Fibroblast of skin of left quadriceps (primary cell): ENCODE measurements at places on chromosomes 12 and 14.

DNA sequence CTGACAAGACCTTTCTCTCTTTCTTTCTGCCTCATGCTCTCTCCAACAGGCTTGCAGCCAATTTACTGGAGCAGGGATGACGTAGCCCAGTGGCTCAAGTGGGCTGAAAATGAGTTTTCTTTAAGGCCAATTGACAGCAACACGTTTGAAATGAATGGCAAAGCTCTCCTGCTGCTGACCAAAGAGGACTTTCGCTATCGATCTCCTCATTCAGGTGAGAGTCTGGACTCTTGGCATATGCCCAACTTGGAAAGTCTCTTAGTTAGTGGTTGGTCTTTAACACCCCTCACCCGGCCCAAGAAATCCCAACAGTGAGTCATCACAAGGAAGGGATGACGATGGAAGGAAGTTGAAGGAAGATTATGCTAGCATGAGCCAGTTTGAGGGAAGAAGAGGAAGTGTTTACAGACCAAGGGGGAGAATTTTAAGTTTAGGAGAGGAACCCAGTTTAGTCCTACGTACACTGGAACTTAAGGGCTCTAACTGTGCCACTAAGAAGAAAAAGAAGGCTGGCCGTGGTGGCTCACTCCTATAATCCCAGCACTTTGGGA lies 189.7 kb downstream of the ETV6 start:
- no peak for DNase-seq

DNA sequence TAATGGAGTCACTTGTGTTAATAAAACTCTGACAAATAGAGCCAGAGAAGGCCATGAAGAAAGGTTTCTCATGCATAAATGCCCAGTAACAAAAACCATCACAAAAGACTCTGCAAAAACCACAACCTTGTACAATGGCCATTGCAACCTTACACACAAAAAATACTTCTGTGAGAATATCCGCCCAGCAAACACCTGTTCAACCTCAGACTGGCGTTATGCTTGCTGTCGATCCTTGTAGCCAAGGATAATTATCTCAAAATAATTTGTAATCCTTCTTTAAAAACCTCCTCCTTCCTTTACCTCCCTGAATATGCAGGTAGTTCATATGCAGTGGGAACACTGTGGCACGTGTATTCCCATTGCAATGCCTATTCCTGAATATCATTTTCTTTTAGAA lies 157.1 kb downstream of the SLC41A2 start:
- no peak for DNase-seq

DNA sequence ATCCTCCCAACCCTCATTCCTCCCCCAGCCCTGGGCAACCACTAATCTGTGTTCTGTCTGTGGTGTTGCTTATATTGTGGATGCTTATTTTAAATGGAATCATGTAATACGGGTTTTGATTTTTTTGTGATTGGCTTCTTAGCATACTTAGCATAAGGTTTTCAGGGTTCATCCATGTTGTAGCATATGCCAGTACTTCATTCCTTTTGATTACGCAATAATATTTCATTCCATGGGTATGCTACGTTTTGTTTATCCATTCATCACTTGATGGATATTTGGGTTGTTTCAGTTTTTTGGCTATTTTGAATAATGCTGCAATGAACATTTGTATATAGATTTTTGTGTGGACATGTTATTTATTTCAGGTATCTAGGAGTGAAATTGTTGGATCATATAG lies 82.9 kb downstream of the TSPAN9 start:
- no peak for DNase-seq

- no peak for DNase-seq
Observed at GRCh38 chr14:31479027-31479426, 8.8 kb downstream of the GPR33 start.

GRCh38 chr12:26473291-26473690 lies 277.9 kb downstream of the SSPN start:
- DNase-seq, result no peak

DNA sequence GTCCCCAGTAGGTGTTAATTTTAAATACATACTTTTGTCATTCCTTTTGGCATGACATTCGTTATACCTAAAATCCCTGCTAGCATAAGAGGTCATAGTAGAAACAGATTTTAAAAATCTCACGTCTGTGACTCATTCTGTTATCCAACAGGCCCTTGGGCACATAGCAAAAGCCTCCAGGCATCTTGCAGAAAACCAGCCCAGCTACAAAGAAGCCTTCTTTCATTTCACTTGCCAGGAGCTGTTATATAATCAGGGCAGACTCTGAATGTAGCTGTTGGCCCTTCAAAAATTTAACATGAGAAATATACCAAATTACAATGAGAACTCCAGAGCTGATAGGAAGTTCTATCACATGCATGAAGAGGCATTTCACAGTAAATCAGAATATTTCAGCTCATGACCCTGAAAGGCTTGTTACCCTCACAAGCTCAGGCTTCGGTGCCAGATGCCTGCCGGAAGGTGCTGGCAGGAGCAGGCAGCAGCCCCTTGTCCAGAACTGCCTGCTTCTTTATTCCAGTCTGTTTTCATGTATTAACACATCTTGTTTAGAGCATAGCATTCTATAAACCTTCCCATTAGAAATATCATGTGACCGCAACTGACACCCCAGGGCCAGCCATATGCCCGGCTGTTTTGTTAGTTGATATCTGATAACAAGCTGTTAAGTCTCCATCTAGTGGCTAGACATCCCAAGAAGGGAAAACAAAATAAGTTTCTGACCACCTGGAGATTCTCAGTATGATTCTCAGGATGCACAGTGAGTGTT lies 17.8 kb downstream of the E2F7 start:
- no peak for DNase-seq

GRCh38 chr14:44170101-44170500 lies 337.0 kb downstream of the FSCB start:
- peak; percentile 40 for DNase-seq

- no peak for DNase-seq
Observed at GRCh38 chr12:118164798-118165486, 29.0 kb downstream of the PEBP1 start.

DNA sequence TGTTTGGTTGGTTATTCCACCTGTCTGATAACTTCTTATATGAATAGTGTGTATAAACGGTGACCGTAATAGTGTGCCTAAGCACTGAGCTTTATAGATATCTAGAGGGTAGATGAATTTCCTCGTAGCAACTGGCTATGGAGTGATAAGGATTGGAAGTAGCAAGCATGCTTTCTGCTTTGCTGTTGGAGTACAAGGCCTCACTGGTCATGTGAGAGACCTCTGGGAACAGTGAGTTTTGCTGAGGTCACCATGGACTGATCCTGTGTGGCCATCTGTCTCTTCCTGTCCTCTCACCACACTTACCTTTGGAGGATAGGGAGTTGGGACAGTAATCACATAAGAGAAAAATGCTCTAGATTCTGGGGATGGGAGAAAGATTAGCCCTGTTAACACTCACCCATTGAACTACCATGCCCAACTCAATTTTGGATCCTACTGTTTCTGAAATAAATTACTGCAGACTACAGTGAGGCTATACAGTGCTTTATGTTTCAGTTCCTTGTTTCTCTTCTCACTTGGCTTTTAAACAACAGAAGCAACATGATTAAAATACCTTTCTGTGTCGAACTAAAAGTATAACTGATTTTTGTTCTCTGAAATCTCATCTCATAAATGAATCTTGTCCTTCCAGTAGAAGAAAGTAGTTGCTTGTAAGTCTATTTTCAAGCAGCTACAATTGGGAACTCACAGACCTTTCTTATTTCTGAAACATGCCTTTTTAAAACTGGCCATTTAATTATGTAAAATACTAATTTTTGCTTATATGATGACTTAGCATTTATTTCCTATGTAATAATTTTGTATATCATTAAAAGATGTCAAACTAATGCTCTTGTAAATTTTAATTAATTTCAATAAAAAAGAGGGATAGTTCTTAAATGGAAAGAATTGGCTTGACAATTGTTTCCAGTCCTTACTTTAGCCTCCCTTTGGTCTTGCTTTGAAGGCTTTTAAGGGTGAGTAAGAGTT lies 8.3 kb downstream of the TMX1 start:
- no peak for DNase-seq

- DNase-seq, result no peak
Observed at GRCh38 chr12:91203610-91204009, 21.0 kb upstream of the DCN start.

DNA sequence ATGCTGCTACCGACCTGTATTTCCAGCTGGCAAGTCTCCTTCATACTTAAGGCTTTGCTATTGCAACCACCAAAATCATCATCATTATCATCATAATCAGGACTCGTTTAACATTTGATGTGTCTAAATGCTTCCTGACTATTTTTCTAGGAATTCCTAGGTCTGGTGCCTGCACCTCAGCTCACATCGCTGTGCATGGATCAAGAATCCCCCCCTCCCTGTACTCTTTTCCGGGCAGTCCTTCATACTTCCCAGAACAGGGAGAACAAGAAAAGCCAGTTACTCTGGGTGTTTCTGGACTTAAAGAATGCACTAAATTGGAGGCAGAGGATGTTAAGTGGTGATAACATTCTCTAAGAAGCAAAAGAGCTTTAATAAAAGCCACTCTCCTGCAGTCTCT lies 9.4 kb downstream of the ERP27 start:
- no peak for DNase-seq

DNA sequence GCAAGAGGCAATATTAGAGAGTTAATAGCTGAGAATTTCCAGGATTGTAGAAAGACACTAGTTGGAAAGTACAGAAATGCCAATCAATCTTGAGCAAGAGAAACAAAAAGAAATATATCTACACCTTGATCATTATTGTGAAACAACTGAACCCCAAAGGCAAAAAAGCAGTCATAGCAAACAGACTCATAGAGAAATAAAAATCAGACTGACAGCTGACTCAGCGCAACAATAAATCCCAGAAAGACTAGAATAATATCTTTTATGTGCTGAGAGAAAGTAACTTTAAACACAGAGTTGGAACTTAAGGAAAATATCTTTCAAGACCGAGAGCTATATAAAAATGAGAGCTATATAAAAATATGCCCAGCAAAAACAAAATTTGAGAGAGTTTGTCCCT lies 52.9 kb downstream of the PTPRB start:
- DNase-seq, result no peak

- DNase-seq, result no peak
Observed at GRCh38 chr12:3199551-3200031, 122.4 kb downstream of the TSPAN9 start.

DNA sequence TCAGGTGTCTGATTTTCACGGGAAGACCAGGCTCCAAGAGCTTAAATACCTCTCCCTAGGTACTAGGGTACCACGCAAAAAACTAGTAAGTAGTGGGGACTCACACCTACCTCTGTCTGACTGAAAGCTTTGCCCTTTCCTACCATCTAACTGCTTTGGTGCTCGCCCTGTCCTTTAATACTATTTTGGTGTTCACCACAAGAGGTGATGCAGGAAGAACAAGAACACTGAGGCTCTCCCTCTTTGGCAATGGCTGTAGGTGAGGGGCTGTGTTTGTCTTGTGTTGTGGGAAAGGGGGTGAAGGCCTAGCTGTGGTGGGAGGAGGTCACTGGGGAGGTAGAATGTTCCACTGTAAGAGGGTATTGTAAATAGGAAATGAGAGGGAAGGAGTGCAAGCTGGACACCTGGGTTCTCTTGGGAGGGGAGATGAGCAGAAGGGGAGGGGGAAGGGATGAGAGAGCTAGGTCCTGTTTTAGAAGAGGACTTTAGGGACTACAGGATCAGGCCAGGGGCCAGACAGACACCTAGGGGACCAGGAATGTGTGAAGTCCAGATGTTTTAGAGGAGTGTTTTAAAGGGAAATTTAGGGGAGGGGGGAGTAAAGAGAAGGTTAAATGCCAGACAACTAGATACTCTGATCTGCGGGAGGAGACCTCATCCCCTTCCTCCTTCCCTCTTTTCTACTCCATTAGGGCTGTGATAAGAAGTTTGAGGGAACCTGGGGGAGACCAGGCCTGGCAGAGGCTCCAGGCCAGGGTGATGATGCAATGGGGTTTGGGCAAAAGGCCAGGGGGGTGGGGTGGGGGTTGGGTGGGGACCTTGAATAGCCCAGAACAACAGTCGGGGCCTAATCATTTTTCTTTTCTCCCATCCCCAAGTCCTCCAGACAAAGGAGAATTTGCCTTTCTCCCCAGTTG lies 2.1 kb downstream of the ITGA5 start:
- no peak for DNase-seq

DNA sequence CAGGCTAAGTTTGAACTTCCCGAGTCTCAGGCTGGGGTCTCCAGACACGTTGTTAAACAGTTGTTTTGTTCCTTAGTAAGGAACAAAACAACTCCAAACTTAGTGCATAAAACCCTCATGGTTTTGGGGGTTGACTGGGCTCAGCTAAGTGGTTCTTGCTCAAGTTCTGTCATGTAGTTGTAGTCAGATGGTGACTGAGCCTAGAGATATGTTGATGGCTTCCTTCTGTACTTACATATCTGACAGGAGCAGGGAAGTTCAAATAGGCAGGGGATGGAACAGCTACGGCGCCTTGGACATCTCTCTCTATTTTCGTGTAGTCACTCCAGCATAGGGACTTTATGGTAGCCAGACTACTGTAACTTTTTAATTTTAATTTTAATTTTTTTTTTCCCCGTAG lies 45.7 kb downstream of the SPATS2 start:
- DNase-seq, result no peak

- DNase-seq, result no peak
Observed at GRCh38 chr12:1642513-1642912, 13.5 kb downstream of the WNT5B start.

- DNase-seq, result no peak
Observed at GRCh38 chr12:117662620-117663395, 301.4 kb upstream of the NOS1 start.

- no peak for DNase-seq
Observed at GRCh38 chr12:8047842-8048241, 15.3 kb downstream of the FOXJ2 start.

GRCh38 chr12:111598637-111599452 lies at the start of gene ATXN2:
TSS of gene ATXN2 (minus strand) at chr12:111599315. CDS start at chr12:111599034, 281 bp downstream.
- DNase-seq, result peak; percentile 45

DNA sequence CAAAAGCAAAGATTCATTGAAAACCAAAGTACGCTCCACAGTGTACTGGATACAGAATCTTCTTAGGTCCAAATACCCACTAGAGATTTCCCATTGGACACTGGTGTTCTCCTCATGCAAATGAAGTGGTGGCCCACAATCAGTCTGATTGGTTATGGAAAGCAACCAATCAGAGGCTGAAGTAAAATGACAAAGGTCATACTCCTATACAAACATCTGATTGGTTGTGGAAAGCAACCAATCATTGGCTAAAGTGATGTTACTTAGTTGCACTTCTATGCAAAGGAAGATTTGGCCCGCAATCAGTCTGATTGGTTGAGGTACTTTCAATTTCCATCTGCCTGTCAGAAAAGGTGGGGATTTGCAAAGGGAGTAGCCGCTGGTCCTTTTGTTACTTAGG lies 1.3 kb upstream of the WASHC3 start:
- no peak for DNase-seq

- DNase-seq, result no peak
Observed at GRCh38 chr12:102498471-102498870, 18.1 kb upstream of the IGF1 start.

- no peak for DNase-seq
Observed at GRCh38 chr12:124759841-124760503, 103.7 kb downstream of the SCARB1 start.

GRCh38 chr14:22427771-22428231 lies 161.2 kb downstream of the DAD1 start:
- peak; percentile 40 for DNase-seq
